ENCODE measurements at places on chromosomes 11 and 22.

DNA sequence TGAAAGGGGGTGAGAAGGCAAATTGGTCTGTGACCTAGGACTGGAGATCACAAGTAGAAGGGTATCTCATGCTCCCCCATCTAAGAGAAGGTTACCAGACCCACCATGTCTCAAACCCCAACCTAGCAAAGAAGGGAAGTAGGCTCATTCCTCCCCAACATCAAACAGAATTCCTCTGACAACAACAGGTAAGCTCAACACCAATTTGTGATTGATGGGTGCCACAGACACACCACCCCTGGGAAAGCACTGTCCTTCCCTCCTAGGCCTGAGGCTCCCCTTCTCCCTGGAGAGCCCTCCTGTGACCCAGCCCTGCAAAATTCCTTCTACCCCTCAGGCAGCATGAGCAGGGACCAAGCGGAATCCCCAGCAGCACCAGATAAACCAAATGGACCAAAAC, 154.3 kb downstream of the BUD13 start:
- no peak for DNase-seq

DNA sequence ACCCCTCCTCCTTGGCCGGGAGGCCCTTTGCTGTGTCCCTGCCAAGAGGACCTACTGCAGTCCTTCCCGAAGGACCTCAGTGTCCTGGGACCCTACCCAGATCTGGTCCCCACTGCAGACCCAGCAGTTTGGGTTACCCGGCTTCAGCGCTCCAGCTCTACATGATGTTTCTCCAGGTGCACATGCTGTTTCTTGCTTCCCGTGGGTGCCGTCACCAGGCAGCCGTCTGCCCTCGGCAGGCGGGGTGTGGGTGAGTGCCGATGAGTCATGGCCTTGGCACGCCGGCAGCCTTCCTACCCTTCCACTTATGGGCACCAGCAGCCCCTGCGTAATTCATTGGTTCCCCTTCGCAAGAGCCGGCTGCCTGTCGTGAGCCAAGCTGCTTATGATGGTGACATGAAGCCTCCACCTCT, 101.8 kb downstream of the BCR start:
- DNase-seq: no peak

- no peak for DNase-seq
Measured at GRCh38 chr11:78158987-78159652, 19.7 kb upstream of the ALG8 start.

DNA sequence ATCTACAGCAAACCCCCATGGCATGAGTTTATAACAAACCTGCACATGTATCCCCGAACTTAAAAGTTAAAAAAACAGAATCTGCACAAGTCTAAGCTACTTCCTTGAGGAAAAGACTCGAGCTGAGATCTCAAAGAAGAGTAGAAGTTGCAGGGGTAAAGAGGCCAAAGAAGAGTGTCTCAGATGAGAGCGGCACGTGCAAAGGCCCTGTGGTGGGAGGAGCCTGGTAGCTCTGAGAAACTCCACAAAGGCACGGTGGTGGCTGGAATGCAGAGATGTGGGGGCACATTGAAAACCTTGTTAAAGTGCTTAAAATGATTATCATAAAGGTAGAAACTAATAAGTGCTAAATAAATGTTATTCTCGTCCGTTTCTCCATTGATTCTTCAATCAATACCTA, 103.2 kb upstream of the GRK3 start:
- no peak for DNase-seq

- no peak for DNase-seq
Measured at GRCh38 chr11:7687386-7687785, 14.1 kb upstream of the CYB5R2 start.

- no peak for DNase-seq
Measured at GRCh38 chr11:58650496-58650895, 28.0 kb downstream of the CNTF start.

- DNase-seq: no peak
Measured at GRCh38 chr22:24583221-24584165, 9.4 kb downstream of the LRRC75B start.
